ENCODE measurements at places on chromosomes 3 and 15. TPM values are rescaled to one million over a fixed set of nuclear protein-coding genes. Genes with fewer than 3 reads are reported as not detected.
A peak's percentile ranks its signal among the peaks of the same experiment; 100 is the strongest.

GRCh38 chr3:130433306-130433705 lies 83.7 kb upstream of the COL6A6 start:
- DNase-seq, result no peak

DNA sequence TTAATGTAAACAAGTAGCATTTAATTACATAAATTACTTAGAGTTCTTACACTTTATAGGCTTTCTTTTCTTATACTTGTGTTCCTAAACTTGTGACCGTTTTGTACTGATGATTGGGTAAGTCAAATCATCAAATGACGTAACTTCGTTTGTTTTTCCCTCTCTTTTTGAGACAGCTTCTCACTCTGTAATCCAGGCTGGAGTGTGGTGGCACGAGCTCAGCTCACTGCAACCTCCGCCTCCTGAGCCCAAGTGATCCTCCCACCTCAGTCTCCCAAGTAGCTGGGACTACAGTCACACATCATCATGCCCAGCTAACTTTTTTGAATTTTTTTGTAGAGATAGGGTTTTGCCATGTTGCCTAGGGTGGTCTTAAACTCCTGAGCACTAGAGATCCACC lies 226.0 kb downstream of the TCF12 start:
- DNase-seq, result no peak

DNA sequence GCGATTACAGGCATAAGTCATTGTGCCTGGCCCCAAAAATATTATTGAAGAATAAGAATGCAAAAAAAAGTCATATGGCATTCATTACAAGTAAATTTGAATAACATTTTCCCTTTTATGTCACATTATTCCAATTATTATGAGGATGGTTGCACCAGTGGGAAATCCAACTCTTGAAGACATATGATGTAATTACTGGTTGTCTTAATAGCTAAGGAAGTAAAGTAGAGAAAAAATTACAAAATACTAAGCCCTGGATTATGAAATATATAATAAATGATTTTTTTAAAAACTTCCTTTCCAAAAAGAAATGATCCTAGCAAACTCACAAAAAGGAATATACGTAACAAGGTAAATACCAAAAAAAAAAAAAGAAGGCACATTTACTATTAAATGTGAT lies 98.9 kb downstream of the FMN1 start:
- DNase-seq, result no peak

- peak; percentile 83 for DNase-seq
These were observed 1.8 kb downstream of the BCL6 start for GRCh38 chr3:187743195-187744141.

DNA sequence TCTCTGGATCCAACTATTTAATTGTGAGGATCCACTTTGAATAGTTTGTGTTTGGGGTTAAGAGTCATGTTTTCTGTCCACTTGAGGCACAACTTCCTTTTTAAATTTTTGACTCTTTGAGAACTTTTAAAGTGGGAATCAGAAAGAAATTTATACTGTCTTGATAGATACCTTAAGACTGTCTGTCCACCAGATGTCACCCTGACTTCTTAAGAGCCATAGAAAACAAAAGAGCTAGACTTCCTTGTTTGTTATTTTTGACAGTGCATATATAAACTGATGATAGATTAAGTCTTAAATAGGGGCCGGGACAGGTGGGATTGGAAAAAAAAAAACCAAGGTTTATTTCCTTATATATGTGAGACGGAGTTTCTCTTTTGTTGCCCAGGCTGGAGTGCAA lies 52.1 kb upstream of the WDR72 start:
- no peak for DNase-seq

DNA sequence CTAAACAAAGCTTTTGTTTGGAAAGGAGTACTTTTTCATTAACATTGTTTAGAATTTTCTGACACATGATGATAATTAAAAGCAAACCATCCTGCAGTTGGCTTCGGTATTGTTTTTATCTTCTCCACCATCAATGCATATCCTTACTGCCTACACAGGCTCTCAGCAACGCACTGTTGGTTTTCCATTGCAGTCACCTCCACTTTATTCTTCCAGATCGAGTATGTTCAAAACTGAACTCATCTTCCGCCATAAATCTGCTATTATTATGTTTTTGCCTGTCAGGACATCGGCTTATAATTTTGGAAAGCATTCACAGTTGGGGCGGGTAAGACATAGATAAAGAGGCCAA lies 589 bp upstream of the SENP5 start:
- DNase-seq, result no peak

GRCh38 chr15:82572311-82572710 lies 32.1 kb upstream of the RPS17 start:
- no peak for DNase-seq

- no peak for DNase-seq
These were observed 87.1 kb downstream of the LPP start for GRCh38 chr3:188241072-188241471.

The PRTG gene
- not detected for total RNA-seq

DNA sequence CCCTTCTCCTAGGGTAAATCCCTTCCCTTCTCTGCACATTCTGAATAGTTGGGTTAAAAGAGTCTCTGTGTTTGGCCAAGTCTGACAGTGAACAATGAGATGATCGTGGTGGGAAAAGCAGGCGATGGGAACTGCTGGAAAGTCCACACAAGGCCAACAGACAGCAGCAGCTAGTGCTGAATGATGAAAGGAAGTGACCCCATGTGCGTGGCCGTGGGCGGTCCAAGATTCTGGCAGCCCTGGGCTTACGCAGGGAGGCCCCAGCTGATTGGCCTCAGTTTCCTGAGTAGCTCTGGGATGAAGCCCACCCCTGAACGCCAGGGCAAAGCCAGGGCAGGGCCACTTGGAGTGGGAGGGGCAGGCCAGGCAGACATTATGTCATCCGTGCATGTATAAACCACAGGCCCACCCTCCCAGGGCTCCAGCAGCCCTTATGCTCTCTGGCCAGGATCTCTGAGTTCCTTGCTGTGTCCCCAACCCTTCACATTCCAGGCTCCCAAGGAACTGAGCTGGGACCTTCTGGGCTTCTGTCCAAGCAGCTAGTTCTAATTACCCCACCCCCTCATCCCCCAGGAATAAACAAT lies 57.8 kb downstream of the CDC25A start:
- no peak for DNase-seq

DNA sequence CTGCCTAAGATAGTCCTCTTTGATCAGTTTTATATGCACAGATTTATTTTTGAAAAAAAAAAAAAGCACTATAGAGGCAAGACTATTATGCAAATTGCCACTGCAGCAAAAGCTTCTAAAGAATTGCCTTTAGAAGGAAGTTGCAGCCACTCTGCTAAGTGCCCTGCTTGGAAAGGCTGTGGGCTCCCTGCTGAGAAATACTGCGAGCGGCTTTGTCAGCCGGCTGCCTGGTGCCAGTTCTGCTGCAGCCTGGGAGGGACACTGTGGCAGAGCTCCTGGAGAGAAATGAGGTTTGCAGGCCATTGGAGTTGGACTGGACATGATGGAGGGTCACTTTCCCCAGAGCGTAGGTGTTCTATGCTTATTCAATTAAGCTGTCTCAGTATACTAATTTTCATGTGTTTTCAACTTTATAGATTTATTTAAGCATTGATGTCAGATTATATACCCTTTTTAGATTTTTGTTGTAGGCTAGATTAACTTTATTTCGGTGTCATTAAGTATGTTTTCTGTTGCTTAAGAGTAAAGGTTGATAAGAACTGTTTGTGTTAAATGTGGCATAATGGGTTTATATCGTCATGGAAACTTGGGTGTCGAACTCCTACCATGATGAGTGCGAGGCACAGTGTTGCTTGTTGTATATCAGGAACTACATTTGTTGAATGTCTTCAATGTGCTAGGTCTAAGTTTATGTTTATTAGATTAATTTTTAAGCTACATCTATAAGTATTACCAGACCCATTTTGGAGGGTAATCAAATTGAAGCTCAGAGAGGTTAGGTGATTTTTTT lies 6.6 kb downstream of the MAP2K5 start:
- no peak for DNase-seq

The PARP16 gene
- total RNA-seq, result 17.9 TPM

DNA sequence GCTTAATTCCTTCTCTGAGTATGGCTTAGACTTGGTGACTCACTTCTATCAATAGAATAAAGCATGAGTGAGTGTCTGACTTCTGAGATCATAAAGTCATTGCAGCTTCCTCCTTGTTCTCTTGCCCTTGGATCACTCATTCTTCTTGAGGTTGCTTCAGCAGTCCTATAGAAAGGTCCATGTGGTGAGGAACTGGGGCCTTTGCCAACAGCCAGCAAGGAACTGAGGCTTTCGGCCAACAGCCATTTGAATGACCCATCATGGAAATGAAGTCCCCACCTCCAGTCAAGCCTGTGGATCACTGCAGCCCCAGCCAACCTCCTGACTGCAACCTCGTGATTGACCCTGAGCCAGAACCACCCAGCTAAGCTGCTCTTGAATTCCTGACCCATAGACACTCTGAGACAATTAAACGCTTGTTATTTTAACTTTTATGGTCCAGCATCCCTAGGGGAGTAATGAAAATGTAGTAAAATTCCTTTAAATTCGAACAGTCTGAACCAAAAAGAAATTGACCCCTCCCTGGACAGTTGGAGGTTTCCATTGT lies 84.5 kb downstream of the WDR76 start:
- no peak for DNase-seq

- no peak for DNase-seq
These were observed 1.6 kb upstream of the ONECUT1 start for GRCh38 chr15:52791776-52792175.

Data from activated CD8-positive, alpha-beta T cell treated with anti-CD3 and anti-CD28 coated beads for 36 hours (primary cell).